Urinary bladder (tissue), 4 donors: ENCODE measurements at places on chromosomes 4 and X. TPM values are rescaled to one million over a fixed set of nuclear protein-coding genes. Genes with fewer than 3 reads are reported as not detected.

- no peak for DNase-seq
Observed at GRCh38 chr4:35503435-35503834, 740.9 kb downstream of the ARAP2 start.

PHKA1 gene
- 5.3 TPM for polyA plus RNA-seq

BDH2 gene
- polyA plus RNA-seq = 61.6 TPM

DNA sequence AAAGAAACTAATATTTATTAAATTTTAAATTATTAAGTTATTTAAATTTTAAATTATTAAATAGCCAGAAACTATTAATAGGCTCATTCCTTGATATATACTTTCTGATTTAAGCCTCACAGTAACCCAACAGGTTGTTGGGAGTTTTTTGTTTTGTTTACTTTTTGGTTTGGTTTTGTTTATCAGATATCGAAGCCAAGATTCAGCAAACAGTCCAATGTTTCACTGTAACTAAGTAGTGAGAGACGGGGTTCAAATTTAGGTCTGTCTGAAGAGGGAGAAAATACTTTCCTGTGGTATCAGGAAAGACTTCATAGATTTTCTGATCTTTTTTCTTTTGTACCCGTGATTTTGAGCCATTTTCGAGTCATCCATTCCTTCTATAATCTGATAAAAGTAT is 54.2 kb downstream of the CCDC158 start:
- DNase-seq = no peak

GRCh38 chr4:109738104-109738872 is 8.4 kb upstream of the PLA2G12A start:
- DNase-seq = no peak

PNMA6A gene
- polyA plus RNA-seq = 0.72 TPM

DNA sequence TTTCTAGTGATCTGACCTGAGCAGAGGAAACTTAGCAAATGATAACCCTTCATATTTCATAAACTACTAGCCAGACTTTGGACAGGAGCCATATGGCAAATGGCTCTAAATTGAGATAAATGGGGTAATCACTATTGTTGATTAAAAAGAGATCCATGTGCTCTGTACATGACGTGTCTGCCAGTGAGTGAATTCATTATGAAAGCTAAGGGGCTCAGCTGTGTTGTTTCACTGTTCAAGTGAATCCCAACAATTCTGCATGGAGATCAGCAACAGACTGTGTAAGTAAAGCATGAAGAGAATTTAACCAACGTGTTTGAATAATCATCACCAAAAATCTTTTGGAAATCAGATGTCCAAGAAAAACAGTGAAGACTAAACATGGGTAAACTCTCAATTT is 9.5 kb upstream of the QRFPR start:
- DNase-seq = no peak

TCEAL8 gene
- 66.5 TPM for polyA plus RNA-seq

DNA sequence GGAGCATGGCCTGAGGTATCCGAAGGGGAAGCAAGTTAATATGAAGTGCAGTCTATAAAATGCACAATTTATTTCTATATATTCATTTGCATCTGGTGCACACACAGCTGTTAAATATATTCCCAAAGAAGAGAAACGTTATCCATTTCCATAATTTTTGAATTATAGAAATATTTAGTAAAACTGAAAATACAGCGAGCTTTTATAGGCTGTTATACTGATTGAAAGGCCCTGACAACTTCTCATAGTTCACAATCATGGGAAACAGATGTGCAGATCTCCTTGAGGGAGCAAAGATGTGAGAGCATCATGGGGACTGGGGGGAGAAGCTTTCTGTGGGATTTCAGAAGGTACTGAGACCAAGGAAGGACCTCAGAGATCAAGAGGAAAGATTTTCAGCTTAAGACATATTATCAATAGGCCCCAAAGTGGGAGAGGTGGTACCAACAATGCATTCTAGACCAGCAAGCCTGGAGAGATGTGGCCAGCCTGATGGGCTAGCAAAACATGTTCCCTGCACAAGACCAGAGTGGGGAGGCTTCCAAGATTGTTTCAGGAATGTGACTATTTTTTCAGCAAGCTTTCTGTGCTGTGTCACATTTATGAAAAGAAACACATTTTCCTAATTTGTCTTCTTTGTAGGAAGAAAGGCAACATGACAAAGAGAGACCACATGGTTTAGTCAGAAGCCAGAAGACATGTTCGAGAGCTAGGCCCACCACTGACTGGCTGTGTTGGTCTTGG is 256.0 kb upstream of the SFRP2 start:
- no peak for DNase-seq

DNA sequence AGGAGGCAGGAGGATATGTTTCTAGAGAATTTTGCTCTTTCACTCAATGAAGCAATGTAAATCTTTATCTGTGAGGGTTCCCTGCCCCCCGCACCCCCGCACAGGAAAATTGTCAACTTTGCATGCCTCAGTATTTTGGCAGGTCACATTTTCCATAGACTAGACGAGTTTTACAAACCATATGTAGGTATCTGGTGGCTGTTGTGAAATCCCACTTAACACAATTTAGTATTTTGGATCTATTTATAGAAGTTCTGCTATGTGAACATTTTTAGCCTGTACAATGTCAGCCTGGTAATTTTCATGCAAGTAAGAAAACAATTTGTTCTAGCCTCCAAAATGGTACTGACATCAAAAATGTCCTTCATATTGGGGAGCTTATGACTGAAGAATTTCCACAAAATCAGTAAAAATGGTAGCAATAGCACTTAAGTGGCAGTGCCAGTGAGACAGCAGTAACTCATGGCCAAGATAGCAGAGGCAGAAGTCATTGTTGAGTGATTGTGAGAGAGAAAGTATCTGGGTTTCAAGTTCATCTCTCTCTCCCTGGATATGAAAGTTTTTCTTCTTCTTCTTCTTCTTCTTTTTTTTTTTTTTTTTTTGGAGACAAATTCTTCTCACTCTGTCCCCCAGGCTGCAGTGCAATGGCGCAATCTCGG is 12.4 kb upstream of the FRYL start:
- no peak for DNase-seq

DNA sequence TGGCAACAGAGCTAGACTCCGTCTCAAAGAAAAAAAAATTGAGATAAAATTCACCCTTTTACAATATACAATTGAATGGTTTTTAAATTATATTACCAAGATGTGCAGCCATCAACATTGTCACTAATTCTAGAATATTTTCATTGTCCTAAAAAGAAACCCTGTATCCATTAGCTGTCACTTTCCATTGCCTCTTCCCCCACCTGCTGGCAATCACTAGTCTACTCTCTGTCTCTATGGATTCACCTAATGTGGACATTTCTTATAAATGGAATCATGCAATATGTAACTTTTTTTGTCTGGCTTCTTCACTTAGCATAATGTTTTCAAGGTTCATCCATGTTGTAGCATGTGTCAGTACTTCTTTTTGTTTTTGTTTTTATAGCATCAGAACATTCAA is 20.8 kb downstream of the ABHD18 start:
- DNase-seq = no peak

DNA sequence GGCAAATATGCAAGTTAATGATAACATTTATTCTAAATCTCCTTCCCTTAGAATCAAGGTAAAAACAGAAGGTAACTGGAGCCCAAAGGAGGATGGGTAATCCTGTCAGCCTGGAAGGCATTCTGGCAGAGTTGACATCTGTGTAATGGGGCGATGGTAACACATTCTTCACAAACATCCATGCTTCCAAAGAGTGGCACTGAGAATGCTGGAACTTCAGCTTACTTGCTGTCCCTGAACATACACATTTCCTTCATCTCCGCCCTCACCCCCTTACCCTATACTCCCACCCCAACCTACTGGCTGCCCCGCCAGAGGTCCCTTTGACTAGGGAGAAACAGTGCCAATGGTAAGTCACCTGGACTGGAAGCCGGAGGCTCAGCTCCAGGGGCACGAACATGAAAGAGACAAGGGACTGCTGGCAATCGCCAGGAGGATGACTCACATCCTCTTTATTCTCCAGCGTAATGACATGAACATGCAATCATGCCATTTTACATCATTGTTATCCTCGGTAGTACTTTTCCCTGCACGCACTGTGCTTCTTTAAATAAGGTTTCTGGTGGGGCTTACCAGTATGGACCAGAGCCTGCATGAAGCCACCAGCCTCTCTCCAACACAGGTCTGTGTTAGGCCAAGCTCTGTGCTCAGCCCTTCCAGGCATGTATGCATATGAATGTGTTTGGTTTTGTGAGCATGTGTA is 694.2 kb upstream of the TENM3 start:
- no peak for DNase-seq

- no peak for DNase-seq
Observed at GRCh38 chr4:37747772-37748330, 61.7 kb upstream of the RELL1 start.

SPP1 gene
- 20.6 TPM for polyA plus RNA-seq

DNA sequence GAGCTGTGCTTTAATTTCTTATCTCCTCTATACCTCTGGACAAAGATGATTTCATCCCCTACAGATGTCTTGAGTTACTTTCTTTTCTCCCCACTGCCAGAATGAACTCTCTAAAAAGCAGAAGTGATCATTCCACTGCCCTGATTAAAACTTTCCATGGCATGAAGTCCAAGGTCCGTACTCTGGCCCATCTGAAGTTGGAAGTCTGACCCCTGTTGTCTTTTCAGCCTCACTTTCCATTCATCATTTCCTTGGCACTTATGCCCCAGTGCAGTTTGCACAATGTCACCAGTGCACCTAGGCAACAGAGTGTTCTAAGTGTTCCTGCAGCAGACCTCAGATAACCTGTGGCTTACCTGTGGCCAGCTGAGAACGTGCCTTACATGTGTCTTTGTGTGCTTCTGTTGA is 242.4 kb downstream of the FRAS1 start:
- no peak for DNase-seq

- no peak for DNase-seq
Observed at GRCh38 chr4:26491449-26492170, 1.3 kb upstream of the CCKAR start.

- no peak for DNase-seq
Observed at GRCh38 chrX:150533863-150534262, 34.6 kb upstream of the MTM1 start.

- DNase-seq = no peak
Observed at GRCh38 chr4:74123065-74123728, 24.2 kb upstream of the CXCL2 start.

ADAMTS3 gene
- polyA plus RNA-seq = 1.5 TPM

GRCh38 chr4:25112366-25112994 is 47.8 kb downstream of the SEPSECS start:
- DNase-seq = no peak

- no peak for DNase-seq
Observed at GRCh38 chr4:70945046-70945445, 42.9 kb downstream of the MOB1B start.

- no peak for DNase-seq
Observed at GRCh38 chr4:104408878-104409277, 85.8 kb downstream of the CXXC4 start.

CCSER1 gene
- polyA plus RNA-seq = 1.4 TPM

FAM133A gene
- polyA plus RNA-seq = 0.04 TPM

DNA sequence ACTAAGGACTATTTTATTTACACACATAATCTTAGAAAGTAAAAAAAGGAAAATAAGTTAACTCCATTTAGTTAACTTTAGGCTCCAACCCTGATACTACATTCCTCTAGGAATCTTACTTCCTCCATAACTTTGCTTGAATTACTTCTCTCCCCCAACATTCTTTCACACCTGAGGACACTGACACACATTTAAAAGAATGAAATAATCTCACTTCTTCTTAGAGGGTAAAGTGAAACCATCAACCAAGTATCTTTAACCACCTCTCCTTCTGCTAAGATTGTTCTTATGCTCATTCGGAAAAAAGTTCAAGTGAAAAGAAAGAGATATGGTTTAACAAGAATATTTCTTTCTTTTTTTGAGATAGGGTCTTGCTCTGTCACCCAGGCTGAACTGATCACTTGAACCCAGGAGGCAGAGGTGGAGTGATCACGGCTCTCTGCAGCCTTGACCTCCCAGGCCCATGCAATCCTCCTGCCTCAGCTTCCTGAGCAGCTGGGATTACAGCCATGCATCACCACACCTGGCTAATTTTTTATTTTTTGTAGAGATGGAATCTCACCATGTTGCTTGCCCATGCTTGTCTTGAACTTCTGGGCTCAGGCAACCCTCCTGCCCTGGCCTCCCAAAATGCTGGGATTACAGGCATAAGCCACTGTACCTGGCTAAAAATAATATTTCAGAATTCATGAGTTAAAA is 28.5 kb downstream of the SLC25A4 start:
- no peak for DNase-seq

DNA sequence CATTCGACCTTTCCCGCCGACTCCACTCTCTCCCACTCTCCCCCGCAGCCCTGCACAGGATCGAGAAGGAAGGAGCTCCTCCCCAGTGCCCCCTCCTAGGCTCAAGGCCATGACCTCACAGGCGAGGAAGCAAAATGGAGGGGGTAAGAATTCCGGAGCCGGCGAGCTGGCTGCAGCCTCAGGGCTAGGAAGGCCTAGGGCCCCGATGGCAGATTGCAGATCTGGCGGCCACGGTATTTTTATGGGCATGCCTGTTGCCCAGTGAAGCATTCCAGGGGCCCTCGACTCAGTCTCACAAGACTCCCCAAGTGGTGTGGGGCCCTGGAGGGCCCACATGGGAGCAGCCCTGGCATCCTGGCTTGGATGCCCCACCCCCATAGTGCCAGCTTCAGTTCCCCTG is 942 bp upstream of the L1CAM start:
- no peak for DNase-seq

SERPINA7 gene
- polyA plus RNA-seq = 0.16 TPM

DNA sequence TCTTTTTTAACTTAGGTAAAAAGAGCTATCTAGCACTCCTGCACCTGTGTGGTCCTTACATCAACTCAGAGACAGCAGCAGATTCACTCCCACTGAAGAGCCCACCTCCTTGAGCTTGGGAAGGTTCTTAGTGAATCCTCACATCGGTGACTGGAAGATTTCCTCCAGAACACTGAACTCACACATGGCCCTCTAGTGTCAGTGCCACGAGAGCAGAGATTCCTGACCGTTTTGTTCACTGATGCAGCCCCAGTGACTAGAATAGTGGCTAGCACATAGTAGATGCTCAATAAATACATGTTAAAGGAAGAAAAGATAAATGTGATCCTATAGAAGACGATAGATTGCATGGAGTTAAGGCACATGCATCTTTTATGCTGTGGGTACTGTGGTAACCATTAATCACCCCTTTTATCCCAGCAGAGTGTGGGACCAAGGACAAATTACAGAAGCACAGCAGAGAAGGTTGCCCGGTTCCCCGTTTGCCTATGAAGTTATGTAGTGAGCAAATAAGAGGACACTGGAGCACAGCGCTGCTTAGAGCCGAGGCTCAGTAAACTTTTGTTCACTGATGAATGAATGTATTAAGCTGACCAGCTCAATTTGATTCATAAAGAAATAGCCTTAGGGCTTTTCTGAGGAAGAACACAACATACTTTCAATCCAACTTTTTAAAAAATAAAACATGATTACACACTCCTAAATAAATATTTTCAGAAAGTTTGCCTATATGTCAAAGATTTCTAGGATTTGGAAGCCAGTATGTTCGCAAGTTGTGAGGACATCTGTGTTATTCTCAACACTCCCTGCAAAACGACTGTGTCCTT is 8.7 kb downstream of the GASK1B start:
- no peak for DNase-seq

WNK3 gene
- polyA plus RNA-seq = 0.49 TPM

GRCh38 chr4:72449705-72450104 is 119.3 kb downstream of the ADAMTS3 start:
- no peak for DNase-seq

GRCh38 chr4:42284030-42284429 is 113.3 kb upstream of the SHISA3 start:
- DNase-seq = no peak

YIPF7 gene
- 0.09 TPM for polyA plus RNA-seq

- DNase-seq = no peak
Observed at GRCh38 chr4:37885496-37885895, 5.4 kb upstream of the TBC1D1 start.

- no peak for DNase-seq
Observed at GRCh38 chr4:158630893-158631292, 40.8 kb downstream of the C4orf46 start.
